NCI-H1694 (cell line): ENCODE measurements at places on chromosomes 7 and 10.

- DNase-seq: no peak
Observed at GRCh38 chr7:140966561-140967233, 42.0 kb upstream of the BRAF start.

DNA sequence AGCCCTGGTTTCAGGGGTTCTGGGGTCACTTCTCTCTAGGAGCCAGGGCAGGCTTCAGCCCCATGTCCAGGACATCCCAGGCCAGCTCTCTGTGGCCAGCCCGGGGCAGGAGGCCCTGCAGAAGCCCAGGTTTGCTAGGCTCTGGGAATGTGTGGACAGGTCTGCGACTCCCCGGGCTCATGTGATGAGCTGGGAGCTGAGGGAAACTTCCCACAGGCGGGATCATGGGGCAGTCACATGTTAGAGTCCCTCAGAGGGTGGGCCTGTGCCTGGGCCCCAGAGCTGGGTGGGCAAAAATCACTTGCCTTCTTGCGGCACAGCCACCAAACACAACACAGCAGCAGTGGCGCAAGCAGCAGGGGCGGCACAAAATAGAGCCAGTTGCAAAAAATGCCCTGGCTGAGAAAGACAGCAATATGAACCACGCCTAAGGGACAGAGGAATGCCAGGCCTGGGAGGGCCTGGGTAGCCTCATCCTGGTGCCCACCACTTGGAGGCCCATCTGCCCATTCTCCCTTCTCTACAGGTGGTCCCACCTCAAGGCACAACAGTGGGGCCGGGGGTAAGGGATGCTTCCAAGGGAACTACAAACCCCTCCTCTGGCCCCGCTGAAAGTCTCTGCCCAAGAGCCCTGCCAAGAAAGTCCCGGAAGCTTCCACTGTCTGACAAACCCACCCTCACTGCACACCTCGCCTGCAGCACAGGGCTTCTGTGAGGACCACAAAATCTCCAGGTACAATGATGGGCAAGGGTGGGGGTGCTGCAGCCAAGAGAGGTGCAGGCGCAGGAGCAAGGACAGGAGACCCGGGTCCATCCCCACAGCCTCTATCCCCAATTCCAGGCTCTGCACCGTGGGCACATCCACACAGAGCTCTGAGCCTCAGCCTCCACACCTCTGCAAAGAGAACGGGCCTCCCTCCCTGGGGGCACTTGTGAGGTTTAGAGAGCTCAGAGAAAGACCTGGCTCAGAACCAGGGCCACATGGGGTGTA lies 34.6 kb upstream of the ANTXRL start:
- no peak for DNase-seq

- DNase-seq: no peak
Observed at GRCh38 chr7:27410812-27411544, 168.4 kb downstream of the EVX1 start.

DNA sequence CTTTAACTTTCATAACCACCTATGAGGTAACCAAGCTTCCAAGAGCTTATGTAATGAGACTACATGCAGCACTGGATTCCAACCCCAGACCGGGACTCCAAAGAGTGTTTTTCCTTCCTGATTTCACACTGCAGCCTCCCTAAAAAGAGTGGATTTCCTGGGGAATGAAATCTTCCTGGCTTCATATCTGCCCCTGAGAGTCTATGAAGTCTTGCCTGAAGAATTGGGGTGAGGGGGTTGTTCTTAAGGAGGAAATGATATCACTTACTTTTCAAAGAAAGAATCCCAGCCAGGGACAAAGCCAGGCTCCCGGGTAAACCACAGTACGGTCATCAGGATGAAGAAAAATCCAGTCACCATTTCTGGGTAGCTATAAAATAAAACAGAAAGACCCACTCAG lies 29.7 kb downstream of the STMP1 start:
- no peak for DNase-seq

DNA sequence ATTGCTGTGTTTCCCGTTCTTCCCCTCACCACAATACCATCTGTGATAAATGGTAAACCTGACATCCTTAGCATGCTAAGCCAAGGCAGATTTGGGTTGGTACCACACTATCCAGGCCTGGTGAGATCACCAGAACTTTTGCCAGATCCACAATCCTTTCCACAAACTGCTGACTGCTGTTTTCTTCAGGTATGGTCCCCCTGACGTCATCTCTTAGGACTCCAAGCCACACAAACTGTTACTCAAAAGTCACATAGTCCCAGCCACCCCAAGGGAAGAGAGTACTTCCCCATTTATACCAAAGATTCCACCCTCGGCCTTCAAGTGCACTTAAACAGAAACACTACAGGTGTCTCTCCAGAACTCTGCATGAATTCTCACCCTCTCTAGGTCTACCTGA lies 34.8 kb downstream of the SLC25A13 start:
- no peak for DNase-seq

- DNase-seq: no peak
Observed at GRCh38 chr10:88828310-88828709, 23.3 kb downstream of the ANKRD22 start.

- no peak for DNase-seq
Observed at GRCh38 chr7:120869700-120870099, 11.8 kb upstream of the TSPAN12 start.

DNA sequence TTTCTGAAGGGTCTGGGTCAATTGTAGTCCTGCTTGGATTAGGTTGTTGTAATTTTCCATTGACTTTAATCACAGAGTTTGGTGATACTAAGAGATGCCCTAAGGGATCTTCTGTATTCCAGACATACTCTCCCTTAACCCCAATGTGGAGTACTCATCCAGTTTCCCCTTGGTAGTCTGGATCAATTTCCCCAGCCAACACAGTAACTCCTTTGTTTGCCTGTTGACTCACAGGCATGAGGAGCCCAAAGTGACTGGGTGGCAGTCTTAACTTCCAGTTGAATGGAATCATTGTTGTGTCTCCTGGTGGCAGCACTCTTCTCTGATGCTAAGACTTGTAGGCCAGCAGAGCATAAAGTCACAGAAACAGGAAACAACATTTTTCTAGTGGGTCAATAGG lies 41.5 kb upstream of the PIK3CG start:
- DNase-seq: no peak
